A549 treated with RU486 at 1 μM for 4 hours (cell line): ENCODE measurements at places on chromosomes 12 and 14. TPM values are rescaled to one million over a fixed set of nuclear protein-coding genes. Genes with fewer than 3 reads are reported as not detected.

FLVCR2 gene
- 2.7 to 3.9 TPM (median 3.3 TPM) in 5 replicates for total RNA-seq

GOLGA3 gene
- total RNA-seq = 17.6 to 25.0 TPM (median 20.4 TPM) in 5 replicates

GSKIP gene
- total RNA-seq = 15.2 to 23.0 TPM (median 19.3 TPM) in 5 replicates

JPH4 gene
- total RNA-seq = 0.03 TPM in 3 of 5 replicates, not detected in the others

CIROP gene
- total RNA-seq = not detected in 5 replicates

ADCY4 gene
- total RNA-seq = not detected in 5 replicates

IL23A gene
- 0.42 to 0.74 TPM (median 0.59 TPM) in 5 replicates for total RNA-seq

ANKRD13A gene
- total RNA-seq = 15.0 to 23.7 TPM (median 18.3 TPM) in 5 replicates

TAS2R8 gene
- total RNA-seq = not detected in 5 replicates

ZDHHC17 gene
- total RNA-seq = 9.4 to 17.4 TPM (median 9.7 TPM) in 5 replicates

MYRFL gene
- not detected in 5 replicates for total RNA-seq
